B cell (primary cell): ENCODE measurements at places on chromosomes 12 and 14.

DNA sequence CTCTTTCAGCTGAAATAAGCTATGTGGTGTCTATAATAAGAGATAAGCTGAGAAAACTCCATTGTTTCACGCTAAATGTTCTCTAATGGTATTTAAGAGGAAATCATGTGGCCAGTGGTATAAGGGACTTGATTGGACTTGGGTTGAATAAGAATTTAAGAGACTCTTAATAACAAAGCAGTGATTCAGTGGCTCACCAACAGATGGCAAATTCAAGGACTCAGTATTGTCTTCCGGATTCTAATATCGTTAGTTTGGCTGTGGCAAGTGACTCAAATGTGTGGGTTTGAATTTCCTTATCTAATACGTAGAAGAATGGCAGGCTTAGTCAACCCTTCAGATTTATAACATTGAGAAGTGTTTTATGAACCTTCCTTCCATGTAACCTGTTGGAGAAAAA, 49.1 kb upstream of the KCNH3 start:
- no peak overlapping the region for H3K27ac ChIP-seq
- H3K4me1 ChIP-seq = no peaks in the 10 kb centered on the region
- DNase-seq = no peak
- no peaks in the 10 kb centered on the region for H3K27me3 ChIP-seq
- H3K4me3 ChIP-seq = no peak overlapping the region

- peaks cover 23% of the 10 kb centered on the region for H3K4me1 ChIP-seq
- H3K36me3 ChIP-seq = peaks cover 15% of the 10 kb centered on the region
- H3K4me3 ChIP-seq = no peak overlapping the region
- no peak for DNase-seq
- no peaks in the 10 kb centered on the region for H3K27me3 ChIP-seq
Observed at GRCh38 chr12:124780752-124781685, 82.6 kb downstream of the SCARB1 start.

- H3K4me3 ChIP-seq = no peak overlapping the region
- H3K27me3 ChIP-seq = no peaks in the 10 kb centered on the region
- H3K36me3 ChIP-seq = peaks cover 3% of the 10 kb centered on the region
- no peak overlapping the region for H3K27ac ChIP-seq
- no peaks in the 10 kb centered on the region for H3K4me1 ChIP-seq
Observed at GRCh38 chr12:98699586-98699985, 54.5 kb downstream of the APAF1 start.

DNA sequence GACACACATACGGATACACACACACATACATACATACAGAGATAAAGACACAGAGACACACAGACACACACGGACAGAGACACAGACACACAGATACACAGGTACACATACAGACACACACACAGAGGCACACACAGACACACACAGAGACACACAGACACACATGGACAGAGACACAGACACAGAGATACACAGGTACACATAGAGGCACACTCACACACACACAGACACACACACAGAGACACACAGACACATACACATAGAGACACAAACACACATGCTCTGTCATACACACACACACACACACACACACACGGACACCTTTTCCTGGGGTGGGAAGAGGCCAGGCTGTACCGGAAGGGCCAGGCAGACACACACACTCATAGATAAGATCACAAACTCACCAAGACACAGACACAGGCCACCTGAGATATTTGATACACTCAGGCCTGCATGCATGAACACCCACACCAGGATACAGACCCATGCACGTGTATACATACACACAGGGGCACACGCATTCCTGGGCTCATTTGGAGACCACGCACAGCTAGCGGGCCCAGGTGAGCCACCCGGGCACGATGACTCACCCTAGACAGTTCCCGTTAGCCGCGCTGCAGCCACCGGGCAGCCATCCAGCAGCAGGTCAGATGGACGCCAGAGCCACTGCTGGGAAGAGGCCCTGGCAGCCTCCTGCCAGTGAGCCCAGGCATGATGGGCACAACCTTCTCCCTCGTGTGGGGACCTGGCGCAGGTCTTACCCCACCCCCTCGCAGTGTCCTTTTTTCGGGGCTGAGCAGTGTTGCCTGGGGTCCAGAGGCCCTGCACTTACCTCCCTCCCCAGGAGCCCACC, 1.8 kb upstream of the AHNAK2 start:
- no peaks in the 10 kb centered on the region for H3K36me3 ChIP-seq
- peaks cover 28% of the 10 kb centered on the region for H3K4me1 ChIP-seq
- no peak for DNase-seq
- no peak overlapping the region for H3K27ac ChIP-seq
- H3K27me3 ChIP-seq = peaks cover 32% of the 10 kb centered on the region

DNA sequence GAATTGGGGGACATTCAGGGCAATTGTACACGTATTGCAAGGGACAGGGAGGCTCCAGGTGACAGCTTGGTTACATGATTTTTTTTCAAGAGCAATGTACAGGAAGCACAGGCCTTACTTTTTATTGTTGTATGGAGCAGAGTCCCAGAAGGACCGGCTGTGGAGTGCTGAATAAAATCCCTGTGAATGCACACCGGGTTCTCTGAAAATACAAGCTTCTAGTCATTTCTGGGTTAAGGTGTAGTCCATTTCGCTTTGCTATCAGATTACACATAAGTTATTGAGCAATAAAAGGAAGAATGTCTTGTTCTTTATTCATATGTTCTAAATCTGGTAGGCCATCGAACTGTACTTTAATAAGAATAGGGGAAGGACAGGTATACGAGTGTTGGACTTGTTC, 52.2 kb downstream of the PDE3A start:
- no peak for DNase-seq
- no peaks in the 10 kb centered on the region for H3K27me3 ChIP-seq
- no peak overlapping the region for H3K4me3 ChIP-seq
- H3K27ac ChIP-seq = no peak overlapping the region
- no peaks in the 10 kb centered on the region for H3K36me3 ChIP-seq

GRCh38 chr14:31326111-31326510, 94.2 kb downstream of the HEATR5A start:
- no peaks in the 10 kb centered on the region for H3K27me3 ChIP-seq
- H3K36me3 ChIP-seq = no peaks in the 10 kb centered on the region
- H3K27ac ChIP-seq = no peak overlapping the region
- DNase-seq = peak; percentile 2
- H3K4me1 ChIP-seq = no peaks in the 10 kb centered on the region

- H3K4me3 ChIP-seq = no peak overlapping the region
- no peaks in the 10 kb centered on the region for H3K36me3 ChIP-seq
- DNase-seq = no peak
Observed at GRCh38 chr14:62247266-62247665, 485.0 kb downstream of the SNAPC1 start.

DNA sequence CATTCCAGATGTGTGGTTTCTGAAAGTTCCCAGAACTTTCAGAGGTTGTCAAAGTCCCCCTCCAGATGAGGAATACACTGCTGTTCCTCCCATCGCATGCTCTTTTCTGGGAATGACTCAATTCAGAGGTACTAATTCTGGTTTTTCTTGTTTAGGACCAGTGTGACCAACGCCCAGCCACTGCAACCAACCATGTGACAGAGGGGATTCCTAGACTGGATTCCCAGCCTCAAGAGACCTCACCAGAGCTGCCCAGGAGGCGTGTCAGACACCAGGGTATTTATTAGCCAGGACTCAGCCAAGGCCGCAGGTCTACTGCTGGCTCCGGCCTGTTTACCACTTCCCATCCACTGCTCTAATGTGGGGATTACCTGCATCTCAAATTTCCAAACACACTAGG, 24.2 kb downstream of the TRAFD1 start:
- H3K36me3 ChIP-seq = peaks cover 79% of the 10 kb centered on the region
- no peak overlapping the region for H3K4me3 ChIP-seq
- H3K4me1 ChIP-seq = peaks cover 22% of the 10 kb centered on the region
- no peak for DNase-seq
- H3K27ac ChIP-seq = no peak overlapping the region

DNA sequence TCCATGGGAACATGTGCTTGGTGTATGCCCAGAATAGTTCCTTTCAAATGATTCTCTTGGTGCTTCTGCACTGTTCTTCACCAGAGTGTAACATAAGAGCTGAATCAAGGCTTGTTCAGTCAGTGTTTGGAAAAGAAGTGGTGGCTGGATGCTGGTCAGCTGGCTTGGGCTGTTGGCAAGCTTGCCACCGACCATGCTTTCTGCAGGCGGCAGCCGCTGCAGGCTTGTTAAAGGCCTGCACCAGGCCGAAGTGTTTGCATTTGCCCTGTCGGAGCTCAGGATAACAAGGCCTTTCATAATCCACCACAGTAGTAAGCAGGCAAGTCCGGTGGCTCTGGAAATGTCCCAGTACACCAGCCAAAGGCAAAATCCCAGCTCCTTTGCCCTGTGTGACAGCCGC, 26.9 kb downstream of the DAAM1 start:
- no peaks in the 10 kb centered on the region for H3K27me3 ChIP-seq
- DNase-seq = no peak
- H3K4me1 ChIP-seq = peaks cover 5% of the 10 kb centered on the region
- no peaks in the 10 kb centered on the region for H3K36me3 ChIP-seq
- no peak overlapping the region for H3K4me3 ChIP-seq

- no peak overlapping the region for H3K27ac ChIP-seq
- no peak overlapping the region for H3K4me3 ChIP-seq
- H3K27me3 ChIP-seq = no peaks in the 10 kb centered on the region
- H3K4me1 ChIP-seq = peaks cover 41% of the 10 kb centered on the region
Observed at GRCh38 chr14:24297190-24297964, 2.2 kb downstream of the DHRS1 start.

- no peaks in the 10 kb centered on the region for H3K27me3 ChIP-seq
Observed at GRCh38 chr12:57865084-57865751, 18.7 kb upstream of the CTDSP2 start.

DNA sequence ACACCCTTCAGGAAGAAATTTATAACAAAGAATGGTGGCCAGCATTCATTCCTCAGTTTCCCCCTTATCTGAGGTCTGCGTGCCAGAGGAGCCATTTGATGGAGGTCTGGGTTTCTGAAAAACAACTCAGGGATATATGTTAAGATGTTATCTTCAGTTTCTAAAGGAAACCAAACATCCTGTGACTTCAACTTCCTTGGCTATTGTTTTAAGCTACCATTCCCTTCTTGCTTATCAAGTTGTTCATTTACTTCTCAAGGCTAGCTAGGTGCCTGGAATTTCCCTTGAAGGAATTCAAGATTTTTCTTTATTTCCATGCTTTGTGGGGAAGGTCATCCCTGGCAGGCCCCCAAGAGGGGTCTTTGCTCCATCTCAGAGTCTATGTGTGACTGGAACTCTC, 27.1 kb upstream of the OXA1L start:
- no peak overlapping the region for H3K4me3 ChIP-seq
- no peak overlapping the region for H3K27ac ChIP-seq
- H3K27me3 ChIP-seq = no peaks in the 10 kb centered on the region
- H3K36me3 ChIP-seq = no peaks in the 10 kb centered on the region

DNA sequence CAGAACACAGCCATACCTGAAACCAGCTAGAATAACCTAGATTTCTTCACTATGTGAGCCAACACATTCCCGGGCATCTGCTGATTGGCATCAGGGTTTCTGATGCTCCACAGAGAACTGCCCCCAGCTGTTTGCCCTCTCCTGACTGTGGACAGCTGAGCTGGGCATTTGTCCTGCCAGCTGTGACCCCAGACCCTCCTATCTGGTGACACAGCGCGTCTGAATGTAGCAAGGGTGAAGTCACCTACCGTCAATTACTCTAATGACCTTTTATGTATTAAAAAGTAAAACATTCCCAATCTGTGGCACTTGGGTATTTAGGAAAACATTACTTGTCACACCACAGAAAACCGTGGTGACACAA, 29.7 kb upstream of the SFSWAP start:
- no peaks in the 10 kb centered on the region for H3K4me1 ChIP-seq
- no peak overlapping the region for H3K4me3 ChIP-seq
- H3K27ac ChIP-seq = no peak overlapping the region
- no peaks in the 10 kb centered on the region for H3K27me3 ChIP-seq

DNA sequence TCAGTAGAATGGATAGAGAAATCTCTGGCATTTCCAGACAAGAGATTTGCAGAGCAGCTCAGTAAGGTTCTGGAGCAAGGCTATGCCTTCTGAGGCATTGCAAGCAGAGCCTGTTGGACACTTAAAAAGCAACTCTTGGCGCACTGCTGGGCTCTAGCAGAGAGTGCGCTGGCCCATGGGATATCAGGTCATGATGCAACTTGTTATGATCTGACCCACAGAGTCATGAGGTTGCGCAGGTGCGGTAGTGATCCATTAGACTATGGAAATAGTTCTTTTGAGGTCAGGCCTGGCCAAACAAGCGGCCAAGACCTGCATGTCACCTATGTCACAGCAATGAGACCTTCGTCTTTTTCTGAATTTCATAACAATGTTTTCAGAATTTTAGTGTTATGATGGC, 168.6 kb downstream of the TMTC3 start:
- no peaks in the 10 kb centered on the region for H3K36me3 ChIP-seq
- no peaks in the 10 kb centered on the region for H3K4me1 ChIP-seq
- no peak overlapping the region for H3K4me3 ChIP-seq
- H3K27me3 ChIP-seq = no peaks in the 10 kb centered on the region
- DNase-seq = no peak
- no peak overlapping the region for H3K27ac ChIP-seq

GRCh38 chr12:96051756-96052485, 16.5 kb upstream of the LTA4H start:
- H3K36me3 ChIP-seq = no peaks in the 10 kb centered on the region
- H3K27ac ChIP-seq = no peak overlapping the region
- no peak for DNase-seq
- H3K27me3 ChIP-seq = no peaks in the 10 kb centered on the region
- peaks cover 28% of the 10 kb centered on the region for H3K4me1 ChIP-seq

DNA sequence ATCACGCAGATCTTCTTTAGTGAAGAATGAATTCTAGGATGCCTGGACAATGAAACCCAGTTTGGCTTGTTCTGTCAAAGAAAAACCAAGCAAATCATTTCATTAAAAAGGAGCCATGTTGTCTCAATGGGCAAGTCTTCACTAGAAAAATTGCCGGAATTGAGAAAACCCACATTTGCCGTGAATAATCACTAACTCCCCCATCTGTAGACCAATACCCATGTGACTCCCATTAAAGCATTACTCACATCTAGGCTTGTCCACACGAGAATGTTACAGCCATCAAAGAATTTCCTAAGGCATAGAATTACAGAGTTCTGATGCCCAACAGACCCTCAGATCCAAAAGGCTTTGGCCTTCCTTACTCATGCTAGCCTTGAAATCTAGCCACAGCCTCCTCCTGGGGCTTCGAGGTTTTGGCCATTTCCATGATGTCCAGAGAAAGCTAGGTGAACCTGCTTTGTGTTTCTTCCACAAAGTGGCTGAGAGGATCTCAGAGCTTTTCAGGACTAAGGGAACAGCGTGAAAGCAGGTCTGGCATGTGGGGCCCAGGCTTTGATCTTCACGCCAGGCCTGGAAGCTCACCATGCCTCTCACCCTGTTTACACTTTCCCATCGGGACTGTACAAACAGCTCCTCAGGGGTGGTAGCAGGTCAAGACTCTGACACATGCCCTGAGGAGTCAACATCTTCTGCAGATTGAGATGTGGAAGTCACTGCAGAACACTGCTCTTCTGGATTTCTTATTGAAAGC, 12.1 kb downstream of the SLC7A8 start:
- H3K36me3 ChIP-seq = no peaks in the 10 kb centered on the region
- no peaks in the 10 kb centered on the region for H3K4me1 ChIP-seq
- H3K4me3 ChIP-seq = no peak overlapping the region
- no peak overlapping the region for H3K27ac ChIP-seq
- DNase-seq = no peak

- H3K27me3 ChIP-seq = no peaks in the 10 kb centered on the region
- no peaks in the 10 kb centered on the region for H3K36me3 ChIP-seq
- peaks cover 42% of the 10 kb centered on the region for H3K4me1 ChIP-seq
- DNase-seq = no peak
Observed at GRCh38 chr14:72678356-72678755, 215.5 kb downstream of the DPF3 start.
